Left lung (tissue), 14 donors: ENCODE measurements at places on chromosomes 3 and 15.

GRCh38 chr3:52056521-52056967 is at the start of gene DUSP7:
Gene DUSP7, minus strand, starts transcription at chr3:52056571. Its CDS starts 205 bp downstream, at chr3:52056366.
- no peaks in the 10 kb centered on the region for H3K36me3 ChIP-seq
- peaks cover 37% of the 10 kb centered on the region for H3K4me1 ChIP-seq
- H3K4me3 ChIP-seq, result peak within 1 kb of the TSS; percentile 94

DNA sequence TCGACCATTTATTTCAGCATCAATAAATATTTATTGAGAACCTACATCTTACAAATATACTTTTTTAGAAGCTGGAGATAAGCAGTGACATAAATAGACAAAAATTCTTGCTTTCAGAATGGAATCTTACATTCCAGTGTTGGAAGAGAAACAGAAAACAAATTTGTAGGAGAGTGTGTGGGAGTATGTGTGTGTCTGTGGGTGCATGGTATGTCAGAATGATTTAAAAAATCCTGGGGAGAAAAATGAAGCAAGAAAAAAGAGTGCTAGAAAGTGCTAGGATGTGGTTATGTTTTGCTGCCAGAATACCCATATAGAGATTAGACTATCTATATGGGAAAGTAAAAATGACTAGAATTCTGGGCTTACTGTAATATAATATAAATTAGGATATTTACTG is 561.7 kb upstream of the SGO1 start:
- H3K27ac ChIP-seq, result no peak overlapping the region
- H3K27me3 ChIP-seq, result no peaks in the 10 kb centered on the region
- no peak for DNase-seq
- no peaks in the 10 kb centered on the region for H3K36me3 ChIP-seq
- no peaks in the 10 kb centered on the region for H3K4me1 ChIP-seq

DNA sequence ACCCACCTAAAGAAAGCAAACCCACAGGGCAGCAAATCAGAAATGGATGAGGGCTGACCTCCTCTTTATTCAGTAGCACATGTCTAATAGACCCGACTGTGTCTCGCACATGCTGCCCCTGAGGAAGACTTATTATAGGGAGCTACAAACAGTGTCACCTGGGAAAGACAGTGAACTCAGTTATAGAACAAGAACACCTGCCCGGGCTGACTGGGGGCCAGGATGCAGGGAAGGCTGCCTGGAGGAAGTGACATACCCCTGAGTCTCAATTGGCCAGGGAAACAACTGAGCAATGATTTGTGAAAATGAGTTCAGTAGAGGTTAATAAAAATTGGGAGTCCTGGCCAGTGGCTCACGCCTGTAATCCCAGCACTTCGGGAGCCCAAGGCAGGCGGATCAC is 78.7 kb upstream of the CGNL1 start:
- no peaks in the 10 kb centered on the region for H3K27me3 ChIP-seq
- DNase-seq, result no peak
- H3K4me3 ChIP-seq, result no peak overlapping the region
- H3K36me3 ChIP-seq, result no peaks in the 10 kb centered on the region

DNA sequence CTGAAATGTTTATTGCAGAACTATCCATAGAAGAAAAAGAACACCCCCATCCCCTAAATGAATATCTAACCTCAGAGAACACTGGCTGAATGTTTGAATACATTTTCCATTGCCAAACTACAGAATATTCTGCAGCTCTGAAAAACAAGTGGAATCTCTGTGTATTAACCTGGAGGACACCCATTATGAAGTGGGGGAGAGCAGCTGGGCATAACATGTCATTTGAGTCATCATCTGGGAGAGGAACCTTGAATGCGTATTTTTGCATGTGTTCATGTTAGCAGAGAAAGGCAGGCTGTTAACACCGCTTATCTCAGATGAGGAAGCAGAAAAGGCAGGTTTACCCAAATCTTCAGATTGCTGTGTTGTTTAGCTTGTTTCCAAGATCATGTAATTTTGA is 31.5 kb downstream of the ESYT3 start:
- H3K27me3 ChIP-seq, result no peaks in the 10 kb centered on the region
- no peaks in the 10 kb centered on the region for H3K36me3 ChIP-seq
- DNase-seq, result no peak
- no peak overlapping the region for H3K27ac ChIP-seq

GRCh38 chr15:91032919-91033803 is 10.8 kb upstream of the VPS33B start:
- peak; percentile 71 for DNase-seq
- H3K27ac ChIP-seq, result no peak overlapping the region
- no peaks in the 10 kb centered on the region for H3K36me3 ChIP-seq
- no peak overlapping the region for H3K4me3 ChIP-seq

GRCh38 chr3:45368382-45368781 is 20.0 kb upstream of the LARS2 start:
- no peak overlapping the region for H3K27ac ChIP-seq
- H3K27me3 ChIP-seq, result no peaks in the 10 kb centered on the region
- H3K4me1 ChIP-seq, result no peaks in the 10 kb centered on the region
- DNase-seq, result no peak
